GM23338 (cell line): ENCODE measurements at places on chromosomes 1 and 21. TPM values are rescaled to one million over a fixed set of nuclear protein-coding genes. Genes with fewer than 3 reads are reported as not detected.

The AVPR1B gene
- 0.09 and 0.24 TPM in 2 replicates for polyA plus RNA-seq

The DYNLT5 gene
- 0.95 and 1.3 TPM in 2 replicates for polyA plus RNA-seq

The SLC16A4 gene
- polyA plus RNA-seq = 1.5 and 1.6 TPM in 2 replicates

The LCE1E gene
- polyA plus RNA-seq = 0.43 TPM in 1 of 2 replicates, not detected in the other

The CELA2B gene
- polyA plus RNA-seq = not detected in 2 replicates

The TMEM81 gene
- polyA plus RNA-seq = 4.5 and 5.5 TPM in 2 replicates

The ST6GALNAC3 gene
- polyA plus RNA-seq = 4.7 and 5.5 TPM in 2 replicates

The RYR2 gene
- polyA plus RNA-seq = 1.7 and 8.9 TPM in 2 replicates

The SLC9A1 gene
- 10.4 and 10.5 TPM in 2 replicates for polyA plus RNA-seq

The ARL8A gene
- 28.5 and 32.7 TPM in 2 replicates for polyA plus RNA-seq

The SRGAP2 gene
- polyA plus RNA-seq = 41.4 and 48.3 TPM in 2 replicates
